Vagina (tissue), 2 donors: ENCODE measurements at places on chromosomes 7 and 10.

DNA sequence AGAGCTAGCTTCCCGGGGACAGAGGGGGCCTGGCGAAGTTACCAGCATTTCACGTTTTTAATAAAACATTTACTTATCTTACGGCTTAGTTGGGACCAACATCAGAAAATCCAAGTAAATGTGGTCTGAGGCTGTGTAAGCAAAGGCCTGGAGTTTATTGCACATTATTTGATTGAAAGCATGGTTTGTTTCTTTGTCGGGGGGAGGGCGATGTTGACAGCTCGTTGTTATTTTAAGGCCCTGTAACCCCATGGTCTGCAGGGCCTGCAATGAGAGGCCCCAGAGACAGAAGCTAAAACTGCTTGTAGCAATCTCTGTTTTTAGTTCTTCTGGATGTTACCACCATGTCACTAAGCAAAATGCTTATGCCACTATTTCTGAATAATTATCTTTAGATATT lies 88.9 kb downstream of the MYOF start:
- no peak for DNase-seq

GRCh38 chr7:94056796-94057207 lies 52.6 kb upstream of the BET1 start:
- no peak for DNase-seq

- no peak for DNase-seq
Measured at GRCh38 chr10:83713423-83713822, 425.9 kb upstream of the GHITM start.

GRCh38 chr7:29806995-29807841 lies 910 bp downstream of the WIPF3 start:
- DNase-seq: no peak

- DNase-seq: no peak
Measured at GRCh38 chr7:12350971-12351370, 52.7 kb downstream of the VWDE start.

DNA sequence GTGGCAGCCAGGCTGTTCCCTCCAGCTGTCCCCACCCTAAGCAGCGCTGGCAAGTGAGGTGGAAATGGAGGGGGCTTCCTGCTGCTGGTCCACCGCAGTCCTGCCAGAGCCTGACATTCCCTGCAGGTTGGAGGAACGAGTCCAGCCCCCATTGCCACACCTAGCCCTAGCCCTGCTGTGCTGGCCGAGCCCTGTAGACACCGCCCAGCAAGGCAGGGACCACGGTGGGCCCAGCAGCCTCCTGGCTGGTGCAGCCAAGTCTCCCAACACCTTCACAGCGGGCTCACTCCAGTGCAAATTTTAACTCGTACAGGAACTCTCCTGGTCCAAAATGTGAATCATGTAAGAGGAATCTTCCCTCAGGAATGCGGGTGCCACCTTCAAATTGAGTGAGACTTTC lies 116.3 kb downstream of the PAXIP1 start:
- no peak for DNase-seq

DNA sequence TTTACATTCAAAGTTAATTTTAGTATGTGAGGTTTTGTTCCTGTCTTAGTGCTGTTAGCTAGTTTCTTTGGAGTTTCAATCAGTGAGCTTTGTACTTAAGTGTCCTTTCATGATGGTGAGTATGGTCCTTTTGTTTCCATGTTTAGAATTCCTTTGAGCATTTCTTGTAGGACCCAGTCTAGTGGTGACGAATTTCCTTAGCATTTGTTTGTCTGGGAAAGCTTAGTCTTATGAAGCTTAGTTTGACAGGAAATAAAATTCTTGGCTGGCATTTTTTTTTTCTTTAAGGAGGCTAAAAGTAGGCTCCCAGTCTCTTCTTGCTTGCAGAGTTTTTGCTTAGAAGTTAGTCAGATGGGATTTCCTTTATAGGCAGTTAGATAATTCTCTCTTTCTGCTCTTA lies 209.2 kb upstream of the SEMA3C start:
- DNase-seq: no peak

DNA sequence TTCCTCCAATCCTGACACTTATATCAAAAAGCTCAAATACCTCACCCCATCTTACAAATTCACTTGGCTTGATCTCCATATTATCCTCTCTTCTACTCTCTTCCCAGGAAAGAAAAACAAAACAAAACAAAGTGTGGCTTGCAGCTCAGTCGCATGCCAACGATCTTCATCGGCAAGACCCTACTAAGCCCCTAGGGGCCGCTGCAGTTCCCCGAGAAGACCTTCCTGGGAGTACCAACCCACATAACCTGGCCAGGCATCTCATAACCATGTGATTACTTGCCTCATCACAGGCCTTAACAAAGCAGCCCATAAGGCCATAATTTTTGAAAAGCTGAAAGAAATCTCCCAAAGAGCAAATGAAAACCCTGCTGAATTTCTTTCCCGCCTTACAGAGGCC lies 103.7 kb downstream of the ZNF92 start:
- DNase-seq: no peak

DNA sequence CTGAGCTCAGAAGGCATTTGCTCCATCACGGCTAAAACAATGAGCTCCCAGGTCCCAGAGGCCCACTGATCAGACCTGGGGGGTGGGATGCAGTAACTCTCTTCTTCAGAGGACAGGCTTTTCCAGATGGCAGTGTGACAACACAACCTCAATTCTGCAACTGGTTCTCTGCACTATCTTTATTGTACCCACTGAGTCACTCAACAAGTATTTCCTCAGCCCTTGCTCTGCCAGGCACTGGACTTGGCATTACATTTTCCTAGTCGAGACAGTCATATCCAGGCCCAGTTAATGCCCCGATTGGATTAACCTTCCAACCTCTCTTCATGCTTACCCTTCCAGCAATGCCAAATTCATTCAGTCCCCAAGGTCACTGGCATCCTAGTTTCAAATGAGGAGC lies 72.6 kb downstream of the JAZF1 start:
- no peak for DNase-seq

DNA sequence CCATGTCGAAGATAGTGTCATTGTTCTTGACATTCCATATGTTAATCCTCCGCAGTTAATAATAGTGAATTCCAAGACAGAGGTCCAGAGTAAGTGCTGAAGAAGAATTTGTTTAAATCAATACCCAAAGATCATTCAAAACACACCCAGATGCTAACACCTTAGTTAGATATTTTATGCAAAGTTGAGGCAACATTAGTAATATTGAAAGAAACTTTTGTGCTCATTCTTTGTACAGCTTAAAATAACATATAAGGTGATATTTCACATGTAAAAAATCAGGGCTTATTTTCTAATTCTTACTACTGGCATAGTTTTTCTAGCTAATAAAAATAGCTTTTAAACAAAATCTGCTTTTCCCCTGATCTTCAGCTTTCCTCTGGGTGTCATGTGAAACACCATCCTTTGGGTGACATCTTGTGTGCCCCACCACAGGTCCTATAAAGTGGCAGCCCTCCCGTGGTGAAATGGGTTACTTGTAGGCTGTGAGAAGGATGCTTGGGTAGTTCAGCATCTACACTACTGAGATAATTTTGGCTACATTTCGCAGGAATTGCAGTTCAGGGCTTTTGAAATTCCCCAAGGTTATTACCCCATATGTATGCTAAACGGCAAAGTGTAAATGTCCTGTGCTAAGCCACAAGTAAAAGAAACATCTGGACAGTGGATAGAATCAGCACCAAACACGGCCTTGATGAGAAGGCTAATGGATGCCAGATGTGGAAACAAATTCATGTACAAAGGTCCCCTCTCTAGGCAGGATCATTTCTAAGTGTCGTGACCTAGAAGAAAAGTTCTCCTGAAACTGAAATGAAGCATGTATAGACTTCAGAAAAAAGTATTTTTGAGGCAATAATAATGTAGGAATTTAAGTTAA lies 105.4 kb downstream of the GRM3 start:
- DNase-seq: no peak
